ENCODE measurements at places on chromosomes 3 and 15.

GRCh38 chr15:29670266-29670665, 152.0 kb downstream of the TJP1 start:
- DNase-seq = no peak

DNA sequence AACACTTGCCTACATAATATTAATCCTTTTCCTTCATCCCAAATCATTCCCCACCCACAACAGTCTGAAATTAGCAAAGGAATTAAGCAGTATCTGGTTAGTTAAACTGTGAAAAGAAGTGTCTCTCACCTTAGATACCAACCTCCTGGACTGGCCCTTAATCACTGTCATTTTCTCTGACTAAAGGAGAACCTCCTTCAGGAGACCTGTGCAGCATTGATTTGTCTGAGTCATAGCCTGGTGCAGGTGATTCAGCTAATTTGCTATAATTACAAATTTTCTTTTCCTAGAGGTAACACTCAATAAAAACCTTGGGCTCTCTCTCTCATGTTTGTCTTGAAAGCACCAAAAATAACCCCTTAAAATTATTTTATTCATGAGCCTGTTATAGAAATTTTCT, 279.8 kb upstream of the SEMA6D start:
- DNase-seq = no peak

DNA sequence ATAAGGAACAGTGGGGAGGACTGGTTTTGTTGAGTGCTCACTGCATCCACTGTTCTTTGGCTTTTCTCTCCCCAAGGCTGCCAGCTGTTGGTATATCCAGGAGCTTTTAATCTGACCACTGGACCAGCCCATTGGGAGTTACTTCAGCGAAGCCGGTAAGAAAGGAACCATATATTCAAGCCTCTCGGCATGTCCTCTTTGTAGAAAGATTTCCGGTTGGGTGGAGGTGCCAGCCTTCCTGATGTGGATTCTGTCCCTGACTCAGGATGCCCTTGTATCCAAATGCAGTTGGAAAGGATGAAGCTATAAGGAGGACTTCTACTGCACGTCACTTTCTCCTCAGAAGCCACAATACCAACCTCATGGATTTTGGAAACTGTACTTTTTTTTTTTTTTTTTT, 14.2 kb downstream of the NIT2 start:
- DNase-seq = no peak

DNA sequence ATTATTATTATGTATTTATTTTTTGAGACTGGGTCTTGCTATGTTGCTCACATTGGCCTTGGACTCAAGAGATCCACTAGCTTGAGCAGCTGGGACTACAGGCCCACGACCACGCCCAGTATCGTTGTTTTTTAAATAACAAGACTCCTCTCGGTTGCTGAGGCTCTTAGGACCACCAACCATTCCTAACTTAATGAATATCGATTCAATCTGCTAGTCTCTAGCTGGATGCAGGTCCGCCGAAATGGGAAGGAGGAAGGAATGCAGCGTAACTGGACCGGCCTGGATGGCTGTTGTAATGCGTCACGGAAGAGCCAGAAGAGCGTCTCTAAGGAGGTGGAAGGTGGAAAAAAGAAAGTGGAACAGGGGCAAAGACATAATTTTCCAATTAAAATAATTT, 1.7 kb downstream of the ANXA2 start:
- no peak for DNase-seq

GRCh38 chr3:171419457-171419856, 40.7 kb downstream of the TNIK start:
- DNase-seq = no peak

DNA sequence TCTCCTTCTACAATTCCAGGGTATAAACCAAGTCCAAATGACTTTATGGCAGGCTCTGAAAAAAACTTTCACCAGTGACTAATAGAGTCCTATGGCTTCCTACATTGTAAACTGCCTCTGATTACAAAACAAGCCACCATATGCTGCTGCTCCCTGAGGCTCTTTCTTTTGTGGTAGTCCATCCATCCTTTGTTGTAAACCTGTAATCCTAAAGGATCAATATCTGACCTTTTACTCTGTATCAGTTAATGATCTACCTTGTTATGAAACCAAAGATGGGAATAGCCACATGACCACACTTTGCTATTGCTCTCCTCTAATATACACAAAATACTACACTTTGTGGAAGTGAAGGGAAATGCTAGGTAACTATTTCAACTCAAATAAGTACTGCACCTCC, 434.7 kb upstream of the AGTR1 start:
- no peak for DNase-seq

DNA sequence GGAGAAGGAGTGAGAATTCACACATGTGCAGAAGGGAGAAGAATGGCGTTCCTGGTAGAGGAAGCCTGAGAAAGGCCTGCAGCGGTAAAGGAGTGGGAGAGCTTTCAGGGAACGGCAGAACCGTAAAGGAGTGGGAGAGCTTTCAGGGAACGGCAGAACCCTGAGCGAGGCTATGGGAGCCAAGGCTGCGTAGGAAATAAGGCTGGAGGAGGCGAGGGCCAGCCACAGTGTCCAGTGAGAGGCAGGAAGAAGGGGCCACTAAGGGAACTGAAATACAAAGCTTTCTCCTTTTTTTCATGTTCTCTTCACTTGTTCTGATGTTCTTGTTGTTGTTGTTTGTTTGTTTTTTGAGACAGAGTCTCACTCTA, 41.6 kb downstream of the GOLGA6L10 start:
- no peak for DNase-seq

DNA sequence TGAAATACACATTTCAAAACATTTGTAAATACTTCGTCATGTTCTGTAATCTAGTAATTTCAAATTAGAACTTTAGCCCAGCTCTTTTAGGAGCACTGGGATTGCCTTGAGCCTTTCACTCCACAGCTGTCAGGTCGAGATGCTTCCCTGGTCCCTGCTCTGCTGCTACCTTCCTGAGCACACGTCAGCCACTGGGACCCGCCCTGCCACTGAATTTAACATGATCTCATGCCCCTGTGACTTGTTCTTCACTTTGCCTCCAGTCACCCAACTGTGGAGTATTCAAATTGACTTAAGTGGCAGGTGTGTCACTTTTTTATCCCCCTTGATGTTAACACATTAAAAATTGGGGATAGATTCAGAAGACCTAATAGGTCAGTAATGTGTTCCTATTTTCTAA, 3.3 kb downstream of the ARRDC4 start:
- DNase-seq = no peak

DNA sequence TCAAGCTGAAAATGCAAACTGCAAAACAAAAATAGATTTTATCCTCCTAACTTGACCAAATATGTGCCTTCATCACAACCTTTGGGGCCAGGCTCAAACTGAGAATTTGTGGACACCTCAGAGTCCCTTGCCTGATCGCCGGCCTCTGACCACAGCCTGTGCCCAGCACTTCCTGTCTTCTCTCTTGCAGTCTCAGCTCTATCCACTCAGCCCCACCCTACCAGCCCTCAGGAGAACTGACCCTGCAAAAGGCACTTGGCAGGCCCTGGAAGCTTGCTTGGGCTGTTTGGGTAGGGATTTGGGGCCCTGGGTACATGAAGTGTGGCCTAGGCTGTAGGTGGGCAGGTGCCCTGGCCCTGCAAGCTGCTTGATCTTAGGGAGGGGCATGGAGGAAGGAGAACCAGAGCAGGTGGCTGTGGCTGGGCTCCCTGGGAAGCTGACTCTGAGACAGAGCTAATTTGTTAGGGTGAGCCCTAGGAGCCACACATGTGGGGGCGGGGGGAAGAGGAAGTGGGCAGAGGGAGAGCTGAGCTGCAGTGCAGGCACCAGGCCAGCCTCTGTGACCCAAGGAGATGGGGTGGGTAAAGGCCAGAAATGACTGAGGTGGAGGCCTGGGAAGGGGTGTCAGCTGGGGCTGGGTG, 8.6 kb downstream of the CLEC3B start:
- peak; percentile 93 for DNase-seq

- DNase-seq = peak; percentile 87
Observed at GRCh38 chr3:161413127-161413854, 42.0 kb upstream of the SPTSSB start.

DNA sequence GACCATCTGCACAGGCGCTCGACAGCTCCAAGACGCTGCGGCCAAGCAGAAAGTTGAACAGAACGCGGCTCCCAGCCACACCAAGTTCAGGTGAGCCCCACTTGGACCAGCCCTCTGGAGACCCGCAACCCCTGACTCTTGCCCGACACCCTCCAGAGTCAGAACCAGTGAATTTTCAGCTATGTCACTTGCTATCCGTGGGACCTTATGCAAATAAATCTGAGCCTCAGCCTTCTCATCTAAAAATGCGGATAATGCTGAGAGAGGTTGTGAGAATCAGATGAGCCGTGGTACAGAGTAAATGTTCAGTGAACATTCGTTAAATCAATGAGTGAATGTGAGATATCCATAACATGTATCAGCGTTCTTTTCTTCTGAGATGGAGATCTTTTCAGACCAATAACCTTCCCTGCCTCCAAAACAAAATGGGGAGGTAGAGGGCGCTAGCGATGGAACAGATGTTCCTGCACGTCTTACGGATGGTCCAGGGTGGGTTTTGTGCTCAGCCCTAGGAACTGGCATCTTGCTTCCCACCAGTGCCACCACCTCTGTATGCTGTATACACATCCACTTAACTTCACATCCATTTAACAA, 524 bp downstream of the MRPS11 start:
- no peak for DNase-seq

GRCh38 chr3:39108200-39108710, 775 bp downstream of the TTC21A start:
- no peak for DNase-seq

DNA sequence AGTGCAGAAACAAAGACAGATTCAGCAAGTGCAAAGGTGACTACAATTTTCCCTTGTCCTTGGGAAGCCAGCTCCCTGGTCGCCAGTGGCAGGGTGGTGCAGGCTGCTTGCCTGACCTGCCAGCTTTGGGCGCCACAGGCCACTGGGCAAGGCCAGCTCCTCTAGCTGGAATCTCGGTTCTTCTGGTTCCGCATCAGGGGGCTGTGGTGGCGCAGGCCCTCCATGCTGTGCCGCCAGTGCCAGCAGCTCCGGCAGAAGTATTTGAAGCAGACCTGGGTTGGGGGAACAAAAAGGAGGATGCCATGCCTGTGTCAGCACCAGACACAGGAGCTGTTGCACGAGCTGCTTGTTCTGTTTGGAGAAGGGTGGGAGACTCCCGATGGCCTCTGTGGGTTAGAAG, 4.2 kb upstream of the RPS17 start:
- no peak for DNase-seq

- no peak for DNase-seq
Observed at GRCh38 chr15:70435369-70435768, 328.0 kb downstream of the UACA start.

- DNase-seq = no peak
Observed at GRCh38 chr15:76181705-76182107, 121.9 kb downstream of the TMEM266 start.

- DNase-seq = no peak
Observed at GRCh38 chr3:149536429-149536828, 61.9 kb downstream of the TM4SF4 start.

DNA sequence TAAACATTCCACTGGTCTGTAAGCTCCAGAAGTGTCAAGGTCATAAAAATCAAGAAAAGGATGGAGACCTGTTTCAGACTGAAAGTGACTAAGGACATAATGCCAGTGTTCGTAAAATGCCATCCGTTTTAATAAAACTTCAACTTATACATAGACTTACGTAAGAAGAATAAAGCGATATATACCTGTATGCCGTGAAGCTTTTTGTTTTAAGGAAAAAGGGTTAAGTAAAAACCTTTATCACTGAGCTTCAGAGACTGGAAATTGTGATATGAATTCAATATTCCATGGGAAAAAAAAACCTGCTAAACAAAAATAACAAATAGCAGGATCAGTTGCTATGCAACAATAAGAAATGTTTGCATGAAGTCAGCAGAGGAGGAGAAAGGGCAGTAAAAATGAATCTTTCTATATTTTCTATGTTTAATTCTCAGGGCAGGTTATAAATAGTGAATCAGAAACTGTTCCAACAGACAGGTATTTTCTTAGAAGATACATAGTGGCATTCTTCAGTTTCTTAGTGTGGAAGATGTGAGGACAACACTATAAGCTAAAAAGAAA, 42.5 kb downstream of the CHSY1 start:
- no peak for DNase-seq

DNA sequence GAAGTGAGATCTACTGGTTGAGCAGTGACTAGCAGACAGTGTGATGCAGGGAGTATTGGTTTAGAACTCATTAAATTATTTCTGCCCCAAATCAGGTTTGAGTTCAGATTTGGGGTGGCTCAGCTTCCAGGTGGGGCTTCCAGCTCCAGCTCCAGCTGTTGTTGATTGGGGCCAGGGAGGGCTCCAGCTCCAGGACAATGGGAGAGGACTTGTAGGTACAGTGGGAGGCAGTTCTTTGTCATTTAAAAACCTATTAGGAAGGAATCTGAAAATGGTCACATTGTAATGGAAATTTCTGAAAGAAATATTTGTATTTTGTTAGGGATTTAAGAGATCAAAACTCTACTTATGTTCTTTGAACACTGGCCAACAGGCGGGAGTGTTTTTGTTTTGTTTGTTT, 97.0 kb downstream of the FNDC3B start:
- DNase-seq = no peak

DNA sequence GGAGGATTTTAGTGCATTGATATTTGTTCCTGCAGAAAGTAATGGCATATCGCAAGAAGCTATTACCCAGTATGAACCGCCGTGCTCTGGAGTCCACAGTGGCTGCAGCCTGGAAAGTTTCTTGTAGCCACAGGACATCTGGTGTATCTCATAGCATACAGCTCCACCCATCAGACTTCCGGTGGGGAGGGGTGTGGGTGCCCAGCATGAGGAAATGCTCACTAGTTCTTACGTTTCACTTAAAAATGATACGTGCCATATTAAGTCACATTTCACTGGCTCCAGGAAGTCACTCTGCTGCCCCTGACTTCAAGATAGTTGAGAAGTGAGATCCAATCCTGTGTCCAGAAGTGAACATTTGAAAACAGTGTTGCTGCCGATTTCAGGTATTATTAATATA, 990.4 kb downstream of the GBE1 start:
- no peak for DNase-seq

GRCh38 chr3:196569003-196569516, 600 bp downstream of the FBXO45 start:
- no peak for DNase-seq

- no peak for DNase-seq
Observed at GRCh38 chr15:66789029-66790025, 87.3 kb downstream of the SMAD6 start.

- no peak for DNase-seq
Observed at GRCh38 chr3:184827572-184827971, 15.6 kb downstream of the VPS8 start.

DNA sequence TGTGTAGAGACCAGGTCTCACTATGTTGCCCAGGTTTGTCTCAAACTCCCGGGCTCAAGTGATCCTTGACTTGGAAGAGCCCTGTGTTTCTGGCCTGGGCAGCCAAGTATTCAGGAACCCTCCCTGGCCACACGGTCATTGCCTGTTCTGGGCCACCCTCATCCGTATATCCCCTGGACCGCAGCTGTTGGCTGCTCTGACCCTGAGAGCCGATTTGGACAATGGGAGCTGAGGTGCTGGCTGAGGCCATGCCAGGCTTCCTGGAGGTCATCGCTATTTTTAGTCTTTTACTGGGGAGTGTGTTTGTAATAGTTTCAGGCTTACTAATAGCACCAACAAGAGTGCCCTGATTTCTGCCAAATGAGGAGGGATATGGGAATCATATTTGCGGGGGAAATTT, 60.7 kb downstream of the ADAMTS7 start:
- no peak for DNase-seq

- no peak for DNase-seq
Observed at GRCh38 chr3:183161552-183162336, 790 bp downstream of the LAMP3 start.

- no peak for DNase-seq
Observed at GRCh38 chr3:42601896-42602581, 1.6 kb downstream of the NKTR start.
